Body of pancreas (tissue), 4 donors: ENCODE measurements at places on chromosomes 7 and 10. TPM values are rescaled to one million over a fixed set of nuclear protein-coding genes. Genes with fewer than 3 reads are reported as not detected.

GRCh38 chr10:16565604-16566003 is 43.9 kb upstream of the C1QL3 start:
- no peak overlapping the region for H3K27ac ChIP-seq
- DNase-seq, result no peak
- no peaks in the 10 kb centered on the region for H3K4me1 ChIP-seq
- no peak overlapping the region for H3K4me3 ChIP-seq
- H3K27me3 ChIP-seq, result no peaks in the 10 kb centered on the region
- H3K36me3 ChIP-seq, result no peaks in the 10 kb centered on the region

DNA sequence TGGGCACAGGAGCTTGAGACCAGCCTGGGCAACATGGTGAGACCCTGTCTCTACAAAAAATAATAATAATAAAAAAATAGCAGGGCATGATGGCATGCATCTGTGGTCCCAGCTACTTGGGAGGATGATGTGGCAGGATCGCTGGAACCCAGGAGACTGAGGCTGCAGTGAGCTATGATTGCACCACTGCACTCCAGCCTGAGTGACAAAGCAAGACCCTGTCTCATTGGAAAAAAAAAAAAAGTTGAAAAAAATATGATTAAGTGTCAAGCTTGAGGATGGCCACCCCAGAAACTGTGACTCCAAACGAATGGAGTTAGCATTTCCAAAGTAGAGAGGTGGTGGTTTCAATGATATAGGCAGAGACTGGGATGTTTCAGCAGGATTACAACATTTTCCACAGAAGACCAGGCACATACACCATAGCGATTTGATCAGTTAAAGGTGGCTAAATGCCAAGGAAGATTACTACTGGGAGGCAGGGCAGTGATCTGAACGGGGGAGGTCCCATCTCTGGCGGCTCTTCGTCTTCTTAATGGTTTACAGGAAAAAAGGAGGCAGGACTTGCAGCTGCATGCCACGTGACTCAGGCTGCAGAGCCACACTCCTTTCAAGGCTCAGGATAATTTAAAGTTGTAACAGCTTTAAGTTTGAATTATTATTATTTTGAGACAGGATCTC is 250.6 kb upstream of the GALNT17 start:
- H3K4me1 ChIP-seq, result no peaks in the 10 kb centered on the region
- H3K27ac ChIP-seq, result no peak overlapping the region
- no peak overlapping the region for H3K4me3 ChIP-seq
- DNase-seq, result no peak
- H3K27me3 ChIP-seq, result no peaks in the 10 kb centered on the region
- H3K36me3 ChIP-seq, result no peaks in the 10 kb centered on the region

DNA sequence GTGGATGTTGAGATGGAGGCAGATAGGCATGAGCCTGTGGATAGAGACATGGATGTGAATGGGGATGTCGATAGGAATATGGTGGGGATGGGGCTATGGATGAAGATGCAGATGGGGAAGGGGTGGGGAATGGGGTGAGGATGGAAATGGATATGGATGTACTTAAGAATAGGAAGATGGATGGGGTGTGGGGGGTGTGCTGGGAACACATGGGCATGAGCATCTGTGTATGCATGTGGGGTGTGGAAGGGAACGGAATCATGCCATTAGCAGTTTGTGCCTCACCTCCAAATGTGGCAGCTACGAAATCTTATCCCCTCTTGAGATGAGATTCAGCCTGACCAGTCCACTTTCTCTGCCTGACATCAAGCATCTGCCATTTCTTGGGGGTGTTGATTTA is 359.5 kb upstream of the MGMT start:
- H3K4me3 ChIP-seq, result no peak overlapping the region
- no peaks in the 10 kb centered on the region for H3K4me1 ChIP-seq
- H3K27me3 ChIP-seq, result no peaks in the 10 kb centered on the region
- no peak for DNase-seq
- no peaks in the 10 kb centered on the region for H3K36me3 ChIP-seq

DNA sequence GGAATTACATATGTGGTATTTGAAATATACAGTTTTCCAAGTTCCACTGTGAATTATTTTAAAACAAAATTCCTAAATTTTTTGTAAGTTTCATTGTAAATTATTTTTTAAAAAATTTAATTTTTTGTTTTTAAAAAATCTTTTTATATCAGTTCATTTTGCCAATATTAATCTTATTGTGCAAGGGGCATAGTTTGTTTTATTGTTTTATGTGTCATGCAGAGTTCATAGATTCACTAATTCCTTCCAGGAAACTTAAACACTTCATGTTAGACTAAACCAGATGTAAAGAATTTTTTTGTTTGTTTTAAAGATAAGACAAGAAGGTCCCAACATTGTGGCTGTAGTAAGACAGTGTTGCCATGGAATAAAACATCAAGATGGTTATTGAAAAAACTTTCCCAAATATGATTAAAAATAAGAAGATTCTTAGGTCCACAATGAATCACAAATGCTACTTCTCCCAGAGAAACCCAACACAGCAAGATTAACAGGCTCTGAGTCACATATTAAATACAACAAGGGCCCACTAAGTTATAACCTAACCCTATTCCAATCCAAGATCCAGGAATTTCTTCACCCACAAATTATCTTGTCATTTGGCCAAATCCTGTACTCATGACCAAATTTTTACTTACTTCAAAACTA is 464.7 kb upstream of the IGFBP3 start:
- H3K36me3 ChIP-seq, result no peaks in the 10 kb centered on the region
- no peaks in the 10 kb centered on the region for H3K27me3 ChIP-seq
- no peak overlapping the region for H3K4me3 ChIP-seq
- no peaks in the 10 kb centered on the region for H3K4me1 ChIP-seq
- H3K27ac ChIP-seq, result no peak overlapping the region
- no peak for DNase-seq

- H3K27me3 ChIP-seq, result no peaks in the 10 kb centered on the region
- no peaks in the 10 kb centered on the region for H3K4me1 ChIP-seq
- no peak for DNase-seq
- H3K4me3 ChIP-seq, result no peak overlapping the region
- H3K36me3 ChIP-seq, result no peaks in the 10 kb centered on the region
Measured at GRCh38 chr7:8389593-8390261, 43.7 kb upstream of the NXPH1 start.

GRCh38 chr7:81036871-81037270 is 118.0 kb upstream of the SEMA3C start:
- no peaks in the 10 kb centered on the region for H3K4me1 ChIP-seq
- H3K4me3 ChIP-seq, result no peak overlapping the region
- no peak for DNase-seq
- no peaks in the 10 kb centered on the region for H3K27me3 ChIP-seq
- no peak overlapping the region for H3K27ac ChIP-seq

GRCh38 chr10:124308056-124308645 is 110.6 kb downstream of the OAT start:
- no peak for DNase-seq
- H3K27me3 ChIP-seq, result no peaks in the 10 kb centered on the region
- no peak overlapping the region for H3K4me3 ChIP-seq
- H3K4me1 ChIP-seq, result no peaks in the 10 kb centered on the region
- no peak overlapping the region for H3K27ac ChIP-seq

DNA sequence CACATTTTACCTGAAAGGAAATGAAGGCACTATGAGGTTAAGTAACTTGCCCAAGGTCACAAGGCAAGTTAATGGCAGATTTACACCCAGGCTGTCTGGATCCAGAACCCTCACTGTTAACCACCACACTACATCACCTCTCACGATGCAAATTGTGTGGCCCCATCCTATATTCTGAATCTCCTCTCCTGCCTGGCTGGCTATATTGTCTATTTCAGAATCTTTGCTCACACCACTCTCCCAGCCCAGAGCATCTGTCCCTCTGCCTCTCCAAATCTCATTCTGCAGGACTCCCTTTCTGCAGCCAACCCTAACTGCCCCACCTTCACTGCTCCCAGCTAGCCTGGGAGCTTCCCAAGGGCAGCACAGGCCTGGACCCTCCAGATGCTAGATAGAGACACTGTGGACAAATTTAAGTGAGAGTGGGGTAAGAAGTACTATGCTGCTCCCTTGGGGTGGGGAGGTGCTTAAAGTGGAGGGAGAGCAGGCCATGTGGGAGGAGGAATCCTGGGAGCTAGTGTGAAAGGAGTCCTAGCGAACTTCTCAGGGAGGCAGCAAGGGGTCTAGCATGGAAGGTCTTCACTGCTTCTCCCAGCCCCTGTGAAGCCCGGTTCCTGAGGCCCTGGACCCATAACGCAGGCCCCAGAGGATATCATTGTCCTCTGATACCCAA is 786 bp downstream of the CUEDC2 start:
- peak overlapping the region; percentile 60 for H3K27ac ChIP-seq
- no peaks in the 10 kb centered on the region for H3K27me3 ChIP-seq
- no peaks in the 10 kb centered on the region for H3K36me3 ChIP-seq
- H3K4me1 ChIP-seq, result peaks cover 15% of the 10 kb centered on the region
- peak overlapping the region; percentile 42 for H3K4me3 ChIP-seq

DNA sequence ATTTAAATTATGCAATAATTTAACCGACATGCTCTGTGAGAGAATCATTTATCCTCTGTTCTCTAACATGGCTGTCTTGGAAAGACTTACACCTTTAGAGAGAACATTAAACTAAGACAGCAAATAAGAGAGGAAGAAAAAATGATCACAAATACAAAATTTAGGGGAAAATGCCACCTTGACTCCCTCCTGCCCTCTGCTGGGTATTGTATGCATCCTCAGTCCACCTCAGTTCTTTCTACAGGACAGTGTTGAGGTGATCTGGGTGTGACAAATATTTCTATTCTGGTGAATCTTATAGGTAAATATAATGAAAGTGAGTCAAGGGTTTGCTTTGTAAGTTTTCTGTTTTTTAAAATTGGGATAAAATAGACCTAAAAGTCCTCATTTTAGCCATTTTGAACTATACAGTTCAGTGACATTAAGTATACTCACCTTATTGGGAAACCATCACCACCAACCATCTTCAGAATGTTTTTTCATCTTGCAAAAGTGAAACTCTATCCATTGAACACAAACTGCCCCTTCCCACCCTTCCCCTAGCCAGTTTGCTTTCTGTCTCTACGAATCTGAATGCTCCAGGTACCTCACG is 61.5 kb upstream of the ELMO1 start:
- no peaks in the 10 kb centered on the region for H3K4me1 ChIP-seq
- no peak overlapping the region for H3K27ac ChIP-seq
- no peaks in the 10 kb centered on the region for H3K36me3 ChIP-seq
- no peak for DNase-seq

DNA sequence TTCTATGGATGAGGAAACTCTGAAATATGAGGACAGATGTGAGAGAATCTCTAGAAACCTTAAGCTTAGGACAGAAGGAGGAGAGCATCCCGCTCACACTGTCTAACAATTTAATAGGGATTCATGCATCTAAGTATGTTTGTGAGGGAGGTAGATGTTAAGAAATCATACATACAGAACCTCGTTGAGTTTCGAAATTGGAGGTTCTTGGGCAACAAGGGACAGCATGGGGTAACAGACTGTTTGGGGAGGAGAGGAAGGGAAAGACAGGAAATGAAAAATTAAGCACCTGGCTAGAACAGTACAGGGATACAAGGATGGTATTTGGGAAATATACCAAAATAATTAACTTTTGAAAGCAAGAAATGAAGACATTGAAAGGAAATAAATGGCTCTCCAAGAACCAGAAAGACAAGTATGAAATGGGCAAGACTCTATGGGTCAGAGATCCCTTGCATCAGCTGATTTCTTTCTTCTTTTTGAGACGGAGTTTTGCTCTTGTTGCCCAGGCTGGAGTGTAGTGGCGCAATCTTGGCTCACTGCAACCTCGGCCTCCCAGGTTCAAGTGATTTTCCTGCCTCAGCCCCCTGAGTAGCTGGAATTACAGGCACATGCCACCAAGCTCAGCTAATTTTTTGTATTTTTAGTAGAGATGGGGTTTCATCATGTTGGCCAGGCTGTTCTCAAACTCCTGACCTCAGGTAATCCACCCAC is 207.9 kb downstream of the CTNNA3 start:
- no peak overlapping the region for H3K4me3 ChIP-seq
- no peak overlapping the region for H3K27ac ChIP-seq
- no peaks in the 10 kb centered on the region for H3K27me3 ChIP-seq
- H3K4me1 ChIP-seq, result peaks cover 18% of the 10 kb centered on the region

GRCh38 chr7:35599645-35600044 is 95.3 kb downstream of the HERPUD2 start:
- no peak overlapping the region for H3K27ac ChIP-seq
- H3K4me1 ChIP-seq, result no peaks in the 10 kb centered on the region
- no peaks in the 10 kb centered on the region for H3K36me3 ChIP-seq
- no peak for DNase-seq
- H3K4me3 ChIP-seq, result no peak overlapping the region

- no peaks in the 10 kb centered on the region for H3K36me3 ChIP-seq
- H3K4me1 ChIP-seq, result no peaks in the 10 kb centered on the region
- DNase-seq, result no peak
- no peak overlapping the region for H3K27ac ChIP-seq
Measured at GRCh38 chr10:24882047-24882698, 70.2 kb downstream of the PRTFDC1 start.

GRCh38 chr7:142585425-142585824 is 163.8 kb upstream of the PRSS1 start:
- no peaks in the 10 kb centered on the region for H3K27me3 ChIP-seq
- H3K36me3 ChIP-seq, result no peaks in the 10 kb centered on the region
- peaks cover 34% of the 10 kb centered on the region for H3K4me1 ChIP-seq
- no peak for DNase-seq

DNA sequence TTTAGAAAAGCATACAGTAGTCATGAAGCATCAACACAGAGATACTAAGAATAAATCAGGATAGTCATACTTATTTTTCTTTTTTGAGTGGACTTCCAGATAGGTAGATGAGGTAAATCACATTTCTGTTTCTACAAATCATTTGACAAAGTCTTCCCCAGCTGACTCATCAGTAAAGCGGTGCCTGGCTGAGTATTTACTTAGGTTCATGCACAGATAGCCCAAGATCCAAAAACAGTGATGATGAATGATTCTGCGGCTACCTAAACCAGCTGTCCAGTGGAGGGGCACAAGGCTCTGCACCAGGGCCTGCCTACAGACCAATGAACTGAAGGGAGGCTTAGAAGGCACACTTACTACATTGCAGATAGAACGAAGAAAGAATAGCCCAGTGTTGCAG is 113.1 kb downstream of the PARP12 start:
- peaks cover 6% of the 10 kb centered on the region for H3K4me1 ChIP-seq
- H3K4me3 ChIP-seq, result no peak overlapping the region
- no peak for DNase-seq
- no peaks in the 10 kb centered on the region for H3K36me3 ChIP-seq
- no peaks in the 10 kb centered on the region for H3K27me3 ChIP-seq

DNA sequence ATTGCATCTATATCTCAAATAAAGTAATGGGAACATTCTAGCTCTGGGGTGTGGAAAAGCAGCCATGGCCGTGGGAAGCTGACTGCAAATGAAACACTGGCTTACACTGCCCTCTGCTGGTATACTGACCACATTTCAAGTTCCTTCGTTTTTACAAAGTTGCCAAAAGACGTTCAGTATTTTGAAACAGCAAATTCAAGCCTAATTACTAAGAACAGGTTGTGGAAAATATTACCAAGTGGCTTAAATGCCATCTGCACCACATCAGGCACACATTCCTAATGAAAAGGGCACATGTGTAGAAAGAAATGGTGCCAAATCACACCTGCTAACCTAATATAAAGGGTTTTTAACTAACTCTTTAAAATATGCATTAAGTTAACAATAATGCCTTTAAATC is 83.9 kb downstream of the JAZF1 start:
- no peak overlapping the region for H3K4me3 ChIP-seq
- peak; percentile 71 for DNase-seq
- no peaks in the 10 kb centered on the region for H3K27me3 ChIP-seq
- no peaks in the 10 kb centered on the region for H3K4me1 ChIP-seq
- H3K36me3 ChIP-seq, result no peaks in the 10 kb centered on the region

Gene FAM13C
- total RNA-seq, result 9.6 TPM

Gene MOGAT3
- total RNA-seq, result not detected

Gene CYREN
- 40.5 TPM for total RNA-seq

Gene SSMEM1
- not detected for total RNA-seq

Gene BAIAP2L1
- total RNA-seq, result 15.8 TPM

Gene PHF14
- 28.3 TPM for total RNA-seq
